Bronchial smooth muscle cell (primary cell): ENCODE measurements at places on chromosomes 12 and 14. TPM values are rescaled to one million over a fixed set of nuclear protein-coding genes. Genes with fewer than 3 reads are reported as not detected.

SLC17A8 gene
- total RNA-seq, result 0.16 TPM in 1 of 2 replicates, not detected in the other

PAX9 gene
- under 0.01 TPM in 2 replicates for total RNA-seq

CLEC14A gene
- total RNA-seq, result 0.32 and 1.1 TPM in 2 replicates

PCK2 gene
- 14.5 and 17.0 TPM in 2 replicates for total RNA-seq

MSI1 gene
- total RNA-seq, result under 0.01 TPM in 1 of 2 replicates, not detected in the other

MDM1 gene
- total RNA-seq, result 6.1 and 10.7 TPM in 2 replicates

PRIMA1 gene
- total RNA-seq, result not detected in 2 replicates

KRT82 gene
- total RNA-seq, result not detected in 2 replicates

PAN2 gene
- total RNA-seq, result 21.8 and 27.2 TPM in 2 replicates

ASIC1 gene
- total RNA-seq, result 2.8 and 3.7 TPM in 2 replicates

LHX5 gene
- total RNA-seq, result not detected in 2 replicates

WDHD1 gene
- 7.8 and 9.6 TPM in 2 replicates for total RNA-seq

EIF2S3B gene
- 0.34 and 0.95 TPM in 2 replicates for total RNA-seq

SOX5 gene
- 6.2 and 7.7 TPM in 2 replicates for total RNA-seq

SLC24A4 gene
- total RNA-seq, result under 0.01 TPM in 1 of 2 replicates, not detected in the other

LRCOL1 gene
- 0.16 TPM in 1 of 2 replicates, not detected in the other for total RNA-seq

TAS2R43 gene
- total RNA-seq, result 0.63 and 1.0 TPM in 2 replicates

PTPRR gene
- total RNA-seq, result 0.09 TPM in 1 of 2 replicates, not detected in the other
